ENCODE measurements at places on chromosomes 1 and 21.

GRCh38 chr21:25750085-25750484, 15.3 kb downstream of the GABPA start:
- DNase-seq, result no peak

GRCh38 chr1:228007049-228007800, 427 bp downstream of the WNT3A start:
- no peak for DNase-seq

- no peak for DNase-seq
These were observed 140.2 kb downstream of the MIS18A start for GRCh38 chr21:32138658-32139057.

DNA sequence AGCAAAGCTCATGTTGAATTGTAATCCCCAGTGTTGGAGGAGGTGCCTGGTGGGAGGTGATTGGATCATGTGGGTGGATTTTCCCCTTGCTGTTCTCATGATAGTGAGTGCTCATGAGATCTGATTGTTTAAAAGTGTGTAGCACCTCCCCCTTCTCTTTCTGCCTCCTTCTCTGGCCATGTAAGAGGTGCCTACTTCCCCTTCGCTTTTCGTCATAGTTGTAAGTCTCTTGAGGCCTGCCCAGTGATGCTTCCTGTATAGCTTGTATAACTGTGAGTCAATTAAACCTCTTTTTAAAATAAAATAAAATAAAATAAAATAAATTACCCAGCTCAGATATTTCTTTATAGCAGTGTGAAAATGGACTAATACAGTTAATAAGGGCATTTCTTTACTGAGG, 1025.7 kb downstream of the PLA2G4A start:
- DNase-seq, result no peak
